Endothelial cell (in vitro differentiated cells): ENCODE measurements at places on chromosomes 16 and 17. TPM values are rescaled to one million over a fixed set of nuclear protein-coding genes. Genes with fewer than 3 reads are reported as not detected.

The DRC3 gene
- total RNA-seq = 4.3 TPM

The EFNB3 gene
- 61.9 TPM for total RNA-seq

The RAMP2 gene
- 630 TPM for total RNA-seq

The RPTOR gene
- total RNA-seq = 36.7 TPM

GRCh38 chr16:86044241-86044671 is 145.3 kb downstream of the IRF8 start:
- H3K27ac ChIP-seq = peak overlapping the region; percentile 24
- H3K4me3 ChIP-seq = no peak overlapping the region
- H3K36me3 ChIP-seq = no peaks in the 10 kb centered on the region
- H3K27me3 ChIP-seq = peaks cover 14% of the 10 kb centered on the region

DNA sequence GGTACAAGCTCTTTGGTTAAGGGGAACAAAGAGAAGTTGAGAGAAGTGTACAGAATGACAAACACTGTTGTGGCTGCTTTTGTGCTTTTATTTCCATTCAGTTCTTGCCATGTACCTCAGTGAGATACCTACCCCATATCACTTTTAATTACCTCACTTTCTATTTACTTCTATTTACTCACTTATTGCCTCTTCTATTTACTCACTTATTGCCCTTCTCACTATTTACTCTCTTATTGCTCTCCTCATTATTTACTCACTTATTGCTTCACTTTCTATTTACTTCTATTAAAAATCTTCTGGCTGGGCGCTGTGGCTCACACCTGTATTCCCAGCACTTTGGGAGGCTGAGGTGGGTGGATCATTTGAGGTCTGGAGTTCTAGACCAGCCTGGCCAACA is 41.9 kb downstream of the MBTD1 start:
- no peak overlapping the region for H3K4me3 ChIP-seq
- peaks cover 15% of the 10 kb centered on the region for H3K4me1 ChIP-seq
- no peak overlapping the region for H3K27ac ChIP-seq
- H3K36me3 ChIP-seq = peaks cover 15% of the 10 kb centered on the region
- DNase-seq = no peak
